ENCODE measurements at places on chromosomes 16 and 17.
A peak's percentile ranks its signal among the peaks of the same experiment; 100 is the strongest.

DNA sequence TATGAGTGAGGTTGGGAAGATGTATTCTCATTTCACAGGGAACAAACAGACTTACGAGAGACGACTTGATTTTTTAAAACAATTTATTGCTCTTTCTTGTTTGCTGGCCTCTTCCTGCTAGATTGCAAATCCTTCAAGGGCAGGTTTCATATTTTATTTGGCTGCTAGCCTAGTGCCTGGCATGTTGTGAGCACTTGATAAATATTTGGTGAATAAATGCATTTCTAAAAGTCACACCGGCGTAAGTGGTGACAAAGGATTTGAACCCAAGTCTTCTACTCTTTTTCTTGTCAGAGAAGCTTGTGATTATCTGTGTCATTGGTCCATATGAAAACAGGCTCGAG is 1.4 kb downstream of the WWP2 start:
- DNase-seq = no peak

DNA sequence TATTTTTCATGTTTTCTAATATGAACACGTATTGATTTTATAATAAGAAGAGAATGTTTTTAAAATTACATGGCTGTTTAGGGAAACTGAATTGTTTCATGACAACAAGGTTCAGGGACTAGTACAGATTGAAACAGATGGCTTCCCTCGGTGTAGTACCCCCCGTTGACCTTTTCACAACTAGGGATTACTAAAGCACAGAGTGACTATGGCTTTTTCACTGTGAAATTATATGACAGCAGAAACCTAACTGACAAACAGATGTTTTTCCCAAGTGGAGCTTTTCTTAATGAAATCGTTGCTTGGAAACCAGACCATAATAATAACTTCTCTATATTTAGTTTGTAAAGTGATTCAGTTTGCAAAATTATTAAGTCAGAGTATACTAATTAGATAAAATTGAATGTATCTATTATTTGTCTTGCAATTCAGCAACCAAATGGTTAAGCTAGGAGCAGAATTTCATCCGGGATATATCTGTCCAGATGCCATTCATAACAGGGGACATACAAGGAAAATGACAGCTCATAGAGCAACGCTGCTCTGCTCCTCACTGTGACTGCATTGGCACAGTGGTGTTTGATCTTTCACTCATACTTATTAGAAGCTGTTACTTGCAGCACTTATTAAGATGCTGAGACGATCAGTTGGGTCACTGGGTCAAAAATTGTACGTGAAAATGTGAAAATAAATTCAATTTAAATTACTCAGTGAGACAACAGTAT is 111.7 kb downstream of the TANGO6 start:
- DNase-seq = no peak

- DNase-seq = no peak
Observed at GRCh38 chr16:85015481-85016187, 4.3 kb upstream of the ZDHHC7 start.

DNA sequence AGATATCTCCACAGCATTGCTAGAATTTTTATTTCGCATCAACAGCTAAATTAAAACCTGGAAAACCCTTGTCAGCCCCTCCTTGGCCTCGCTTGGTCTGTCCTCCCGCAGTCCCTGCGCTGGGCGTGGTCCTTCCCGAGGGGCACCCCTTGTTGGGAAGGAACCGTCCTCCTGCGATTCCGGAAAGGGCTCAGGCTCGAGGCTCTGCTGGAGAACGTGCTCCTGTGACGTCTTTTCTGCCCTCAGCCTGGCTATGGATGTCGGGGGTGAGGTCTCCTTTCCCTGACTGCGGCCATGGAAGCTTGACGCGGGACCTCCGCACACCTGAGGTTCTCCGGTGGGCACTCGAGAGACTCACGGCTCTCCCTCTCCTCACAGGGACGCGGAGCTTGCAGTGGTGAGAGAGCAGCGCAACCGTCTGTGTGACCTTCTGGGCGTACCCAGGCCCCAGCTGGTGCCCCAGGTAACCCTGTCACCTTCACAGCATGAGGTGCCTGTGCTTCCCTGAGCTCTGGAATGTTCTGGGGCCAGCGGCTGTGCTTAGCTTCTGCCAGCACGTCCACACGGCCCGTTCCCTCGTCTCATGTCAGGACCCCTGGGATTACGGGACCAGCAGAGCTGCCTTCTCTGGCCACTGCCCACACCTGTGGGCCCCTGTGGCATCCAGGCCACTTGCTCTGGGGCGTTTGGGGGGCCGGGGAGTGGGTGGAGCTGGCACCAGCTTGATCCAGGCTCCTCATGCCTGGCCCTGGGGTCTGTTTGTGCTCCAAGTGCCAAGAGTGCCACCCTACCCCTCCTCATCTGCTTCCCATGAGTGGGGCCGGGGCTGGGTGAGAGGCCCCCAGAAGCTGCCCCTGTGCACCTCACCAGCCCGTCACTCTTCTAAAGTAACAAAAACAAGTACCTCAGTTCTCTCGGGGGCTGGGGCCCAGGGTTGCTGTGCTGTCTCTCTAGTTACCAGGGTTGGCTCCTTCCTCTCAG is 101.5 kb upstream of the ZNF750 start:
- no peak for DNase-seq

- DNase-seq = no peak
Observed at GRCh38 chr17:8421571-8421970, 14.1 kb upstream of the NDEL1 start.

DNA sequence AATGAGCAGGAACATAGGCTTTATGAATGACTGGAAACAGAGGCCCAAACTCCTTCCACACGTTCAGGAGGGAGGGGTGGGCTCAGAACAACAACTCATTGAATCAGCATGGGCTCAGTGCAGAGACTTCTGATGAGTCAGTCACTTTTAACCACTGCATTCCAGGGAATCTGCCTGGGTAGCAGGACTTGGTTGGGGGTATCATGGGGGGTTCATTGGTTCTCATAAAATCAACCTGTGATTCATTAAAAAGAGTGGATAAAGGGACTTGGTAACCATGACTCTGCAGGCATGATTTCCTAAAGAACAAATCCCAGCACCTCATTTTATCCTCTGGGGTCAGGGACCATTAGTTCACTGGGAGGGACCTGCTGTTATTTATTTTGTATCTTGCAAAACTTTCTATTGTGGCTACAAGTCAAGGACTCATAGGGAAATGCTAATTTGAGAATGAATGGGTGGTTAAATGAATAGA is 13.8 kb downstream of the ITGB3 start:
- DNase-seq = no peak

DNA sequence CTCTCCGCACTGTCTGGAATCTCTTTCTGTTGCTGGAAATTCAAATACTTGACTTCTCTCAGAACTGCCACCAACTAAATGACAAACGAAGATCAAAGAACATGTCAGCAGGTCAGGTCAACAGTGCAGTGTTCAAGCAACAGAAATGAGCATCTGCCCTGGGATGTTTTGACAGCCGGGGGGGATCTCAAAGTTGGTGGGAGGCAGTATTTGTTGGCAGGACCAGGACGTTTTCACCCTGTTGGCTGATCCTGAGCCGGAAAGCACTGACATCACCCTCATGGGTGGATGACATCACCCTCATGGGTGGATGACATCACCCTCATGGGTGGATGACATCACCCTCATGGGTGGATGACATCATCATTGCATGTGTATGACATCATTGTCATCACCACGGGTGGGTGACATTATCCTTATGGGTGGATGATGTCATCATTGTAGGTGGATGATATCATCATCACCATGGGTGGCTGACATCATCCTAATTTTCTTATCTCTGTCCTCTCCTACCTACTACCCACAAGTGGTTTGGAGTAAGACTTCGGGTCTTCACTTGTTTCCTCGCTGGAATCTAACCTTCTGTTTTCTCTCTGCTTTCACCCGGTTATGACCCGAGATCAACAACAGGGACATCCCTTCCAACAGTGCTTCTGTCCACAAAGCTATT is 18.9 kb downstream of the DNAH17 start:
- DNase-seq = no peak

- DNase-seq = peak; percentile 39
Observed at GRCh38 chr17:75843577-75844529, at the start of gene UNC13D. TSS of gene UNC13D (minus strand) at chr17:75844404. CDS start at chr17:75844337, 67 bp downstream.

GRCh38 chr17:76995387-76996105 is 127.3 kb downstream of the MGAT5B start:
- DNase-seq = no peak

GRCh38 chr16:50354629-50355456 is 13.9 kb downstream of the BRD7 start:
- DNase-seq = no peak

GRCh38 chr16:66427871-66428681 is 981 bp downstream of the BEAN1 start:
- DNase-seq = no peak

- DNase-seq = no peak
Observed at GRCh38 chr17:47975189-47975822, 4.4 kb downstream of the CDK5RAP3 start.

DNA sequence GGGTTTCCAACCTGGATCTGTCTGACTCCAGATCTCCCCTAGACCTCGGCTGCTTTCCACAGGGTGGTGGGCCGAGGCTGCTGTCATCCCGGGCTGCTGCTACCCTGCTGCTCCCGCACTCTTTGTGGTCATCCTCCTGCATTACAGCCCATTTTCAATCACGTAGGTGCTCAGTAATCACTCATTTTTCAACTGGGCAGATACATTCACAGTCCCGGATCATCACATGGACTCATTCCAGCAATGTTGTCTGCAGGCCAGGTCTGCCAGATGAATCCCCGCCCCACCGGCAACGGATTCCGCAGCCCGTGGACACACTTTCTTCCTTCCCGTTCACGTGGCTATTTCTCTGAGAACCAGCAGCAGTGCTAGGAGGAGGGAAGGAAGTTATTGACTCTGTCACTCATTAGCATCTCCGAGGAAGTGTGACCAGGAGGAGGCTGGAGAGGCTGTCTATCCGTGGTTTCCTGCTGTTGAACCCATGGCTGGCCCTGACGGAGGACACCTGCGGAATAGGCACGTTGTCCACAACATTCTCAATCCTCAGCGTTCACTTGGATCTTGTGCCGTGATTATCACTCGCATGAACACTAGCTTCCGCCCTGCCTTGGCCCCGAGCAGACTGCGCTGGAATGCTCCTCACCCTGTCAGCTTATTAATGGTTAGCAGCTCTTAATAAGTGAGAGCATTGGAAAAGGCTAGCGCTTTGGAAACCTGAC is 14.7 kb upstream of the ZCCHC14 start:
- DNase-seq = no peak

DNA sequence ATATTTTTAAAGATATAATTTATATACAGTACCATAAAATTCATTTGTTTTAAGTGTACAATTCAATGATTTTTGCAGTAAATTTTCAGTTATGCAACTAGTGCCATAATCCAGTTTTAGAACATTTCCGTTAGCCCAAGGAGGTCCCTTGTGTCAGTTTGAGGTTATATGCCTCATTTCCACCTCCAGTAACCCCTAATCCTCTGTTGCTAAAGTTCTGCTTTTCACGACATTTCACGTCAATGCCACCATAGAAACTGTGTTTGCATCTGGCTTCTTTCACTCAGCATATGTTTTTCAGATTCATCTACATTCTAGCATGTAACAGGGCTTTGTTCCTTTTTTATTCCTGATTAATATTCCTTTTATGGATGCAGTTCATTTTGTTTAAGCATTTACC is 42.4 kb upstream of the NUDT7 start:
- no peak for DNase-seq

- DNase-seq = peak; percentile 82
Observed at GRCh38 chr17:49952209-49952911, 16.6 kb upstream of the DLX4 start.

DNA sequence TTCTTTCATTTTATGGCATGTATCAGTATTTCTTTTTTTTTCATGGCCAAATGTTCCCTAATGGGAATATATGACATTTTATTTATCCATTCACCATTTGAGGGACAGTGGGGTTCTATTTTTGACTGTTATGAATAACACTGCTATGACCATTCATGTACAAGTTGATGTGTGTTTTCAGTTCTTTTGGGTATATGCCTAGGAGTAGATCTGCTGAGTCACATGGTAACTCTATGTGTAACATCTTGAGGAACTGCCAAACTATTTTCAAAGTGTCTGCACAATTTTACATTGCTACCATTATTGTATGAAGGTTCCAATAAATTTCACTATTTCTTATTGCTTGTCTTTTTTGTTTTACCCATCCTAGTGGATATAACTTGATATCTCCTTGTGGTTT is 223.0 kb downstream of the TANC2 start:
- DNase-seq = no peak

DNA sequence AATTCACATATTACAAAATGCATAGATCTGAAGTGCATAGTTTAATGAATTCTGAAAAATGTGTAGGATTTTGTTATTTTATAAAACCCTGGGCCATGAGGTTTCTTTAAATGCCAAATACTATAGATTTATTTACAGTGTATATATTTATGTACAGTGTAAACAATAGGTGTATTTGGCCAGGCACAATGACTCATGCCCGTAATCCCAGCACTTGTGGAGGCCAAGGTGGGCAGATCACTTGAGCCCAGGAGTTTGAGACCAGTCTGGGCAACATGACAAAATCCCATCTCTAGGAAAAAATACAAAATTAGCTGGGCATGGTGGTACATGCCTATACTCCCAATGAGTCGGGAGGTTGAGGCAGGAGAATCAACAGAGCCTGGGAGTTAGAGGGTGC is 249.4 kb downstream of the PRKCA start:
- no peak for DNase-seq

GRCh38 chr16:29820271-29820701 is at the start of gene MVP:
TSS of gene MVP (plus strand) at chr16:29820462. CDS start at chr16:29830550, 10,088 bp downstream.
- no peak for DNase-seq

GRCh38 chr16:57669476-57670162 is 1.5 kb downstream of the ADGRG3 start:
- DNase-seq = no peak

GRCh38 chr16:47970291-47970931 is 185.4 kb downstream of the ABCC12 start:
- DNase-seq = no peak

DNA sequence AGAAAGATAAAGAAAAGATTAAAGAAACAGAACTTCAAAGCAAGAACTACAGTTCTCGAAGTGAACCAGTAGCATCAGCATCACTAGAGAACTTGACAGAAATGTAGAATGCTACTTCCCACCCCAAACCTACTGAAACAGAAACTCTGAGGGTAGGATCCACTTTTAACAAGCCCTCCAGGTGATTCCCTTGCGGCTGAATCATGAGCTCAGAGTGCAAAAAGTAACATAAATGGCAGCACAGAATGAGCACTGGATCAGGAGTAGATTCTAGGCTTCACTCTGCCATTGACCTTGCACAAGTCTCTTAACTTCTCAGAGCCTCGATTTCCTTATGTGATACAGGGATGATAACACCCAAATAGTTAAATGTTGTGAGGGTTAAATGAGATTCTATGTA is 5.8 kb downstream of the TOM1L2 start:
- DNase-seq = no peak

- DNase-seq = no peak
Observed at GRCh38 chr16:19578378-19578971, 23.0 kb downstream of the VPS35L start.

- DNase-seq = no peak
Observed at GRCh38 chr16:1651974-1652312, 26.1 kb upstream of the JPT2 start.

Data from stimulated activated CD4-positive, alpha-beta T cell treated with anti-CD3 and anti-CD28 coated beads, Interleukin-12 subunit alpha, Interleukin-12 subunit beta, amount 100 ng/mL, for 24 hours (primary cell).